HCT116 (cell line): ENCODE measurements at places on chromosomes 5 and 9.

DNA sequence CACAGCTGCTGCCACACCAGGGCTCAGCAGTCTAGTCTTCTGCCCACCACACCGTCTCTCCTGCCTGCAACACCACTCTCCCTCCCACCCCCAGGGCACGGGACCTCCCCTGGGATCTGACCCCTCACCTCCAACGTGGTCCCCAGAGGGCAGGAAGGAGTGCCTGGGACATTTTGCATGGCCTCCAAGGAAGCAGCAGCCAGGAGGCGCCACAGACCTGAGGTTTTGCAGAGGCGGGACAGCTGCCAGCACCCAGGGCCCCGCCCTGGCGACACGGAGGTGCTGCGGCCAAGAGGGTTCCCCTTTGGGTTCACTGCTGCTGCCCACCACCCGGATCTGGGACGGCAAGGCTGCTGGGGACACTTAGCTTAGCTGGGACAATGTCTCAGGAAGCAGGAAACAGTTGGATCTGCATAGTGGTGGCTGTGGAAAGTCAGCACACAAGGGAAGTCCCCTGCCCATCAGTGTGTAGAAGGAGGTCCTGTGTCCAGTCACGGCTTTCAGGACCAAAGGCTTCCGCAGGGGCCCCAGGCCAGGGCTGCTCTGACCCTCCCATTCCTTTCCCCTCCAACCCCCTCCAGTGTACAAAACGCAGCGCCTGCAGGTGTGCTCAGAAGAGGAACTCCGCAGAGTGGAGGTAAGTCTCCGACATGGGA is 13.8 kb downstream of the PROP1 start:
- peak; percentile 19 for DNase-seq

- DNase-seq = no peak
These were observed 31.7 kb downstream of the SLC35A4 start for GRCh38 chr5:140596321-140596741.

GRCh38 chr5:136028782-136029742 is at the start of gene TGFBI:
Gene TGFBI, plus strand, starts transcription at chr5:136028988. Its CDS starts 68 bp downstream, at chr5:136029056.
- no peak for DNase-seq

GRCh38 chr5:124675931-124676846 is 70.2 kb downstream of the ZNF608 start:
- no peak for DNase-seq

DNA sequence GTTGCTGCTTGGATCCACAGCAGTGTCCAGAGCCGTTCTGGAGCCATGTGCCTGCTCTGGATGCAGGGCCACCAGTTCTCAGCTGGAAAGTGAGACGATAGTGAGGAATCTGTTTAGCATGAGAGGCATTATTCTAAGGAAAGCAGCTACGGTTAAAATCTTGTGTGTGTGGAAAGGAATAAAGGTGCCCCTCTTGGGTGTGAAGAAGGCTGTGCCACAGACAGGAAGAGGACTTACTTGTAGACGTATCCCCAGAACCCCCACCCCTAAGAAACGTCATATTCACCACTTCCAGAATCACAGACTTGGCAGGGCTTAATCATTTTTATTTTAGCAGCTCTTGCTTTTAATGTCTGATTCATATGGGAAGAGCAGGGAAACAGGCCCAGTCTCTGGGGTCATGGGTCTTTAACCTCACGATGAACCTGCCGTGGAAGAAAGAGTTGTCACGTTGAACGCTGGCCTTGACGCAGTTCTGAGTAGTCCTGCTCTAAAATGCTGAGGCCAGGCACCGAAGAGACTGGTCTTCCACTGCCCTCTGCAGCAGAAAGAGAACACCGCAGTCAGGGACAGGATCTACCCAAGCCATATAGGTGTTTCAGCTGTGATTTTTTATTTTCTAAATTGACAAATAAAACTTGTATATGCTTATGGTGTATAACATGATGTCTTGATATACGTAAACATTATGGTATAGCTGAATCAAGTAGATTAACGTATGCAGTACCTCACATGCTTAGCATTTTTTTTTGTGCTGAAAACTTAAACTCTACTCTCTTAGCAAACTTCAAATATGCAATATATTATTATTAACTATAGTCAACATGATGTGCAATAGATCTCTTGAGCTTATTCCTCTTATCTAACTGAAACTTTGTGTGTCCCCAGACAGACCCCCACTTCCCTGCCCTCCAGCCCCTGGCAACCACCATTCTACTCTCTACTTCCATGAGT is 38.8 kb downstream of the CARTPT start:
- peak; percentile 61 for DNase-seq

DNA sequence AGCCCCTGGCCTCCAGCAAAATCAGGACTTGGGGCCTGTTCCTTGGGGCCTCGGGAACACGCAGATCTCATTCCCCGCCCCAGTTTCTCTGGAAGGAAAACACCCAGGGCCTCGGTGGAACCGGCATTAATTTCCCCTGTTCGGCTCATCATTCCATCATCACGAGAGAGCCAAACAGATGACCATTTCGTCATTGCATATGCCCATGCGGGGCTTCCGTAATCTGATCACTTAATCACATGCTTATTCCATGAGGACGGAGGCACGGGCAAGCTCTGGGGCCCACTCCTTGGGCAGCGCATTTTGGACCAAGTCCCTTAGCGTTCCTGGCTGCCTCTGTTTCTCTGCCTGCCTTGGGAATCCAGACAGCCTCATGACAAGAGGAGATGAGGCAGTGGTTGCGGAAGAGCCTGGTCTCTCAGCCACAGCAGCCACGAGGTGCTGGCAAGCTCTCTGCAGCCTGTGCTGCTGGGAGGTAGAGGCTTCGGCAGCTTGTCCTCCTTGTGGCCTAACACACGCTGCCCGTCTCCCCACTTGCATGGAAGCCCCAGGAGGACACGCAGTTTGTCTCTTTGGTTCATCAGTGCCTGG is 65.0 kb upstream of the IER5L start:
- no peak for DNase-seq

GRCh38 chr5:159878988-159879471 is 37.3 kb upstream of the ADRA1B start:
- DNase-seq = no peak

DNA sequence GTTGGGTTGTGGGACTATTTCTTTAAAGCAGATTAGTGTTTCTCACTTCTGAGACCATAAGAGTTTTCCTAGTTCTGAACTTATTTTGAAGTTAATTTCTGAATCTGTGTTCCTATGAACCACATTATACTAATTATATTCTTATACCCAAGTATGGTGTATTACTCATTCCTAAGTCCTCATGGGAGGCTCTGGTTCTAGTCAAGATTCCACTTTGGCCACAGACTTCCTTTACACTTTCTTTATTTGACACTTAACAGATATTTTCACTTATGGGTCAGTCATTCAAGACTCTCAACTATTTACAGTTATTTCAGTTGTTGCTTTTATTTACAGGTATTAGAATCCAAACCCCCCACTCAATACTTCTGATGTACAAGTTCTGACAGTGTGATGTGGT is 937.2 kb upstream of the TYRP1 start:
- DNase-seq = no peak

DNA sequence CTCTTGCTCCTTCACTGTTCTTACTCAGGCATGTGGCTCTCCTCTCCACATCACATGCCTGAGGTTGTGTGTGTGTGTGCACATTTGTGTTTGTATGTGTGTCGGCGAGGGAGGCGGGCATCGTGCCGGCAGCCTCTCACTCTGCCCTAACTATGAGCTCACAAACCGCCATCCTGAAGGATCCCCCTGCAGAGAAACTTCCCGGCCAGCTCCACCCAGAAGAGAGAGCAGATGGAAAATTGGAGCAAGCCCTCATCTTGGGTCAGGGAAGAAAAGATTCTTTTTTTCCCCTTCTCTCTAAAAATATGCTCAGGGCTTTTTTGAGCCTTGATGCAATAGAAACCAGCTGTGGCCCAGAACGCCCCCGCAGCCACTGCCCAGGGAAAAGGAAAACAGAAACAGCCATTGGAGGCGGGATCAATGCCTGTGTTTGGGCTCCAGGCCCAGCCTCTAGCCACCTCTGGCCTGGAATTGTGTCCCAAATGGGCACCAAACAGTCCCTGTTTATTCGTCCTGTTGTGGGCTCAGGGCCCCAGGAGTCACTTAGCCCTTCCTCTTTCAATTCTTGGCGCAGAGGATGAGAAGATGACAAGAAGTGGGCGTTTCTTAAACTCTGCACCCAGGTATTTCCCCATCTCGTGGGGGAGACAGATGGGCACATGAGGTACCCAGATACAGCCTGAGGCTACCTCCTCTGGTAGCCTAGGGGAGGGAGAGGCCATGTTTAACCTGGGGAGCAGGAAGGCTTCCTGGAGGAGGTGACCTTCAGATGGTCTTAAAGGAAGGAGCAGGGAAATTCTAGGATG is 151.5 kb downstream of the RGS3 start:
- no peak for DNase-seq

DNA sequence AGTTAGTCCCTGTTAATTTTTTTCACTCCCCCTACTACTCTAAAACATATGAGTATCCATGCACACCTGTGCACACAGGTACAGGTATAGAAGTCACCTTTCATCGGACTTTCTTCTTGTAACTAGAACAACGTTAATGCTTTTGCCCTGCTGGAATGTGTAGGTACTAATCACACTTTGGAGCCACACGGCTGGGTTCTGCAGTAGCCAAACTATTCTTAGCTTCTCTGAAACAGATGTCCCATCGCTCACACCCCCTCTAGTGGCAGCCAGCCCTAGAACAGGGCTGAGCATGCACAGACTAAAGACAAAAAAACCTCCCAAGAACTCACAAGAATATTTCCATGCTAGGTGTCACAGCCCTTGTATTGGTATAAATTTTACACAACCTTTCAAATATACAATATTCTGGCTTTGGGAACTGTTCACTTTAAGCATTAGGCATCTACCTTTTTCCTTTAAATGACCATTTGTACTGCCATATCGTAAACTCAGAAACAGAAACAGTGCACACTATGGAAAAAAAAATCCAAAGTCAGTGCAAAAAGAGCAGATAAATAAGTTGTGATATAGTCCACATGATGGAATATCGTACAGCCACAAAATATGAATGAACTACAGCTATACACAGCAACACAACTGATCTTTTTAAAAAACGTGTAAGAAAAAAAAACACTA is 64.0 kb downstream of the RETREG1 start:
- peak; percentile 49 for DNase-seq

DNA sequence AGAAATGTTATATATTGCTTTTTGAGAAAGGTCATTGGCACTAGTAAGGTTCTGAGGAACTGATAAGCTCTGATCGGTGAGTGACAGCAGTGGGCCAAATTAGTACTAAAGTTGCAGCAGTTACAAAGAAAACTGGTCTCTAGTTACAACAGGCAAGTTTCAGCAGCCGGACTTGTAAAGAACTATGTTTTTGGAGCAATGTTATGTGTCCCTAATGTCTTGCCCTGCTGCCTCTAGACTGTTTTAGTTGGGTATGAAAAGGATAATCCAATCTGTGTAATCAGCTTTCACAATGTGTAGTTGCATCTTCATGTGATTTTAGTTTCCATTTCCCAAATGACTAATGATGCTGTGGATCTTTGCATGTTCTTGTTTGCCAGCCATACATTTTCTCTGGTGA is 113.5 kb downstream of the CAMK4 start:
- no peak for DNase-seq

DNA sequence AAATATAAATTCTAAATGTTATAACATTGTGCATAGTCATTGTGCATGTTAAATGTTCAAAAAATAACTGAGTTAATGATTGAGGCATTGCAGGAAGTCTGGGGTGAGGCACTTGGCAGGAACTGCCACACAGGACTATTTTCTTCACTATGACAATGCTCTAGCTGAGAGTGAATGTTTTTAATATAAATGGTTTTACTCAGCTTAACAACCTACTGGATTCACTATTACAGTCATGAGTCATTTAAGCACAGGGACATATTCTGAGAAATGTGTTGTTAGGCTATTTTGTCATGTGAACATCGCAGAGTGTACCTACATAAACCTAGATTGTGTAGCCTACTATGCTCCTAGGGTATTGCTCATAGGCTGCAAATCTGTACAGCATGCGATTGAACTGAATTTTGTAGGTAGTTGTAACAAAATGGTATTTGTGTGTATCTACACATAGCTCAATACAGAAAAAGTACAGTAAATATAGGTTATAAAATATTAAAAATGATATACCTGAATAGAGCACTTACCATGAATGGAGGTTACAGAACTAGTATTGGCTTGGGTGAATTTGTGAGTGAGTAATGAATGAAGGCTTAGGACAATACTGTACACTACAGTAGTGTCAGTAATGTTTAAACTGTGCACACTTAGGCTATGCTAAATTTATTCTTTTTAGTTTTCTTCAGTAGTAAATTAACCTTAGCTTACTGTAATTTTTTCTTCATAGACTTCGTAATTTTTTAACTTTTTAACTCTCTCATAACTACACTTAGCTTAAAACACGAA is 346.1 kb upstream of the PTGER4 start:
- DNase-seq = no peak

DNA sequence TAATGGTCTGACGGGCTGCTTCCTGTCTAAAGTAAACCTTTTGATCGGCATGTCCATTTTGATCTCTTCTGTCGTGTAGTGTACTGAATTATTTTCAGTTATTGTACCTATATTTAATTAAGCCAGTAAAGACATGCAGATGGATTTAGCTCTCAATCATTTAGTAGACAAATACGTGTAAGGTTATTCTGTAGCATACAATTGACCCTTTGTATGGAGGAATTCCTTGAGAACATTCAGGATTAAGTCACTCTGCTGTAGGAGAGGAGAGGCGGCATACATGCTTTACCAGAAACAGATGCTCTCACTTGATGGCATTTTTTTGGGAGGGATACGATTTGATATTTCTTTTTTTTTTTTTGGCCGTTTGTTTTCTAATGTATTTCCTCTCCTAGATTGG is 141.0 kb downstream of the PBX3 start:
- no peak for DNase-seq

DNA sequence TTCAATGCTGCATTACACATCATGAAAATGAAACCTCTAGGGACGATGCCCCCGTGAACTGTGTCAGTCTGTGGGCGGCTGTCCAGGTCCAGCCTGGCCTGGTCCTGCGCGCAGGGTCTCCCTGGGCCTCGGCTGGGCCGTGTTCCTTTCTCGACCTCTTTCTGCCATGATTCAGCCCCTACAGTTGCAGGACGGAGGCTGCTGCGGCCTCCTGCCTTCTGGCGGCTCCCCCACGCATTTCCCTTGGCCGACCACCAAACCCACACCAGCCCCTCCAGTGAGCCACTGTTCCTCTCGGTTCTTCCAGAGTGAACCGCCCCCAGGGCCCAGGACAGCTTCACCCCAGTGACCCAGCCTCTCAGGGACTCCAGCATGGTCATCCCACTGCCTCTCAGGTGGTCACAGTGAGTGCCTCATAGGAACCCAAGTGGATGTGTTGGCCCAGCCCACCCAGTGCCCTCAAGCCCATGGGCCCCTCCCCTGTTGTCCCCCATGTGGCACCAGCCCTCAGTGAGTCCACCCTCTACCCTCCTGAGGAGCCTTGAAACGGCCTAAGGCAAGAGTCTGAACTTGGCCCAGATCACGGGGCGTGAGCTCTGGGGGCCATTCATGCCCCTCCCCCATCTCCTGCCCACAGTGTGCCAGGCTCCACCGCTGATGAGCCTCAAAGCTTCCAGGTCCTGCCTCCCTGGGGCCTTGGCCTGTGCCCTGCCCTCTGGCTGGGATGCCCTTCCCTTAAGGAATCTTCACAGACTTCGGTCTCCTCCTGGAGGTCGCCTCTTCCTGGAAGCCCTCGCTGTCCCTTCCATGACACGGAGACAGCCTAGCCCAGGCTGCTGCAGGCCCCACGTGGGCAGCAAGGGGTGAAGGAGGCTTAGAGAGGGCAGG is 10.0 kb upstream of the CLIC3 start:
- no peak for DNase-seq

- no peak for DNase-seq
These were observed 435.9 kb downstream of the BNC2 start for GRCh38 chr9:16434526-16434925.
